ENCODE measurements at places on chromosomes 13 and 19.

DNA sequence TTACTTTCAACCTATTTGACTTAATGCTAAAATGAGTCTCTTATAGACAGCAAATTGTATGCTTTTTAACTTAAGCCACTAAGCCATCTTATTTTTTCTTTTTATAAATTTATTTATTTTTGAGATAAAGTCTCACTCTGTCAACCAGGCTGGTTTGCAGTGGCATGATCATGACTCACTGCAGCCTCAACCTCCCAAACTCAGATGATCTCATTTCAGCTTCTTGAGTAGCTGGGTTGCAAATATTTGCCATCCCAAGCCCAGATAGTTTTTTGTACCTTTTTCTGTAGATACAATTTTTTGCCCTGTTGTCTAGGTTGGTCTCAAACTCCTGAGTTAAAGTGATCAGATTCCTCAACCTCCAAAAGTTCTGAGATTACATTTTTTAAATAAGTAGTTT, 27.1 kb downstream of the ZNF714 start:
- DNase-seq = no peak

GRCh38 chr13:84430446-84430845, 548.2 kb upstream of the SLITRK1 start:
- no peak for DNase-seq

GRCh38 chr13:102699504-102699903, 4.7 kb upstream of the METTL21C start:
- DNase-seq = no peak

GRCh38 chr13:93976528-93976927, 503.0 kb downstream of the DCT start:
- no peak for DNase-seq

GRCh38 chr13:31859571-31859970, 120.2 kb downstream of the RXFP2 start:
- no peak for DNase-seq

GRCh38 chr13:25478186-25478585, 106.4 kb downstream of the ATP8A2 start:
- no peak for DNase-seq

- no peak for DNase-seq
These were observed 7.4 kb upstream of the CEBPG start for GRCh38 chr19:33366127-33366526.

- DNase-seq = no peak
These were observed 474 bp upstream of the IFT88 start for GRCh38 chr13:20566468-20566897.

DNA sequence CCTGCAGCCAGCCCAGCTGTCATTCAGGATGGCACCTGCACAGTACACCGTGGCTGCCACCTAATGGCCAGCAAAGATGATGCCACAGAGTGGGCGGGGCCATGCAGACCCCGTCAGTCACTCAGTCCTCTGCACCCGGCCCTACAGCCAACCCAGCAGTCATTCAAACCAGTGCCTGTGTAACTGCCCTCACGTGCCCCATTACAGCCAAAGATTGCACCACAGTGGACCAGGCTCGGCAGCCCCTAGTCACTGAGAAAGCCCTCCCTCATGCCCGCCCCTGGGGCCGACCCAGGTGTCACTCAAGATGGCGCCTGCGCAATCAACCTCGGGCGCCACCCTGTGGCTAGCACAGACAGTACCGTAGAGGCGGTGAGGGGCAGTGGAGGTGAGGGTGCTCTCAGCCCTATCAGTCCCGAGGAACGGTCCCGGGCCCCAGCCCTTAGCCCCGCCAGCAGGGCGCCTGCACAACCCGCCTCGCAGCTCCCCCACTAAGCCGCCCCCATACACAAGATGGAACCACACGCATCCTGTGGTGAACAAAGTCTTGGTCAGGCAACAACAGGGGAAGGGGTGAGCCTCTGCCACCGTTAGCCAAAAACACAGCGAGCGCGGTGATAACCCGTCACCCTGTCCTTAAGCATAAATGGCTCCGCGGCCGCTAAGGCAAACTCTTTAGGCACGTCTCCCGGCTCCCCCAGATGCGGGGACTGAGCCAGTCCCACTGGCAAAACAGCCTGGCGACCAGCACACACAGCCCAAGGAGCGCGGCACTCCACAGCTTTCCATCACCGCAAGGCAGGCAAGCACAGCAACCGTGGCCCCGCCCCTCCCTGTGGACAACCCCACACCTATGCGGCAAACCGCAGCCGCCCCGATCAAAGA, 2.3 kb downstream of the PEG3 start:
- DNase-seq = no peak

- DNase-seq = no peak
These were observed 123.1 kb downstream of the B3GLCT start for GRCh38 chr13:31322702-31323405.

GRCh38 chr13:23470790-23471614, 37.5 kb upstream of the SACS start:
- no peak for DNase-seq

DNA sequence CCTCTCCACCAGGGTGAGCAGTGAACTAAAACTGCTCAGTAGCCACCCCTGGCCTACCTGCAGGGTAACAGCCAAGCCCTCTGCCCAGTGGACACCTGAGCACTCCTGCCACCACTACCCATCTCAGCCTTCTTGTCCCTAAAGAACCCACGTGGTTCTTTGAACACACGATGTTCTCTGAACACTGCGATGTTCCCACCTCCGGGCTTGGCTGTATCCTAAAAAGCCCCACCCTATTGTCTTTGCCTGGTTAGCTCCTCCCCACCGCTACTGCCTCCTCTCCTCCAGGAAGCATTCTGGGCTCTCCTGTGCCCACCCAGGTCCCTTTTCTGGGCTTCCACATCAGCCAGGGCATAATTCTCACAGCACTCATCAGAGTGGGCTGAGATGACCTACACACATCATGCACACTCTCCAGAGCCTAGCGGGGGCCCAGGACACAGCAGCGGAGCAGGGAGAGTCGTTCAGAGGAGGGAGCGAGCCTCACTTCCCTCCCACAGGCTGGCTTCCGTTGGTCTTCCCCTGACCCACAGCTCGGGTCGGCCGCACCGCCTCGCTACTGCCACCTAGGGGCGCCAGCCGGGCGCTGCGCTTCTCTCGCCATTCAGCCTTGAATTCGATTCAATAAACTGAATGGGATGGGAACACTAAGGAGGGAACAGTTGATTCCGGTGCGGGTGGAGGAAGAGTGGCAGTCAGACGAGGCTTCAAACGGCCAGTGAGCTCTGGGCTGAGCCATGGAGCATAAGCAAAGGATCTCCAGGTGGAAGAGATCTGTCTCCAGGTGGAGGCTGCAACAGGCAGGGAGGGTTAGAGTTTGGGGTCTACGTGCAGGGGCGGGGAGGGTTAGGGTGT, 3.2 kb downstream of the ELAVL1 start:
- peak; percentile 77 for DNase-seq

- DNase-seq = no peak
These were observed 151.6 kb downstream of the ZIC5 start for GRCh38 chr13:99819967-99820366.

GRCh38 chr19:49056101-49056901, 1.2 kb downstream of the CGB7 start:
- peak; percentile 72 for DNase-seq

GRCh38 chr19:7682175-7682855, 1.7 kb downstream of the TRAPPC5 start:
- DNase-seq = no peak

DNA sequence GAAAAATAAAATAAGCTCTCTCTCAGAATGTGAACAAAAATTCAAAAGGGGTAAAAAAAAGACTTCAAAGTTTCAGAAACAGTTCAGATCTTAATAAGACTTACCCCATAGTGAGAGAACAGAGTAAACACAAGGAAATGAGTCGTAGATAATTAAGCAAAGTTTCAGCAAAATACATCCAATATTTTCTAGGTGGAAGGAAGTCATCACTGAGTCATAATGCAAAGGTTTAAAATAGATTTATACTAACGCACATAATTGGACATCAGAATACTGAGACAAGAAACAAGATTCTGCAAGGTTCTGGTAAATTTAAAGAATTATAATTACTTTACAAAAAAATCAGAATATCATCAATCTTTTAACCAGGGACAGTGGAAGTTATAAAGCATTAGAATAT, 1370.7 kb upstream of the ATXN8OS start:
- no peak for DNase-seq

DNA sequence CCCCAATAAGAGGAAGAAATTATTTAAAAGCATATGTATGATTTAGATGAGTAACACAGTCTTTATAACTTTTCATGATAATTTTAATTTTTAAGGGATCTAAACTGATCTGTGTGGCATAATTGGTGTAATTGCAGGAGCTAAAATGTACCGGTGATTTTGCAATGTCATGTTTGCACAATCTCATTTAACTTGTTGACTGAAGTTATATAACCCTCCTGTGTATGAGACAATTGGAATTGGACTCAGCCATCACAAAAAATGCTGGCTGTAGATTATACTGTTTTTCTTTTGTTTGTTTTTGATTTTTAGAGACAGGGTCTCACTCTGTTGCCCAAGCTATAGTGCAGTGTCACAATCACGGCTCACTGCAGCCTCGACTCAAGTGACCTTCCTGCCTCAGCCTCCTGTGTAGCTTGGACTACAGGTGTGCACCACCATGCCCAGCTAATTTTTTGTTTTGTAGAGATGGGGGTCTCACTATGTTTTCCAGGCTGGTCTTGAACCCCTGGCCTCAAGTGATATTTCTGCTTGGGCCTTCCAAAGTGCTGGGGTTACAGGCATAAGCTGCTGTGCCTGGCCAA, 26.1 kb downstream of the FGF9 start:
- DNase-seq = no peak

- DNase-seq = no peak
These were observed 246.1 kb upstream of the DACH1 start for GRCh38 chr13:72113076-72113475.

DNA sequence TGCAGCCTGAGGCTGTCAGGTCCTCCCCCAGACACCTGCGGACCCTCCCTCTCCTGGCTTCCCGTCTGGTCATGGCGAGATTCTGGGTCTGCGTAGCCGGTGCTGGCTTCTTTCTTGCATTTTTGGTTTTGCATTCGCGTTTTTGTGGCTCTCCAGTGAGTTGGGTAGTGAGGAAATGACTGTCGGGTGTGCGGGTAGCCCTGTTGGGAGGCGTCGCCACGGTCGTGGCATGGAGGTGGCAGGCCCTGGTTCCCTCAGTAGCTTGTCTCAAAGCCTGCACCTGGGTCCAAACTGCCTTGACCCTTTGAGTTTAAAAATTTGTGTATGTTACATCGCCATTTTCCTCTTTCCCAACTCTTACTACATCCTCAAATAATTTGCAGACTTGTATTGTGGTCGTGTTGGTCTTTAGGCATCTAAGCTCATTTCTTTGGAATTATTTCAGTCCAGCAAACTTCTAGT, 344 bp downstream of the NHLRC3 start:
- no peak for DNase-seq

DNA sequence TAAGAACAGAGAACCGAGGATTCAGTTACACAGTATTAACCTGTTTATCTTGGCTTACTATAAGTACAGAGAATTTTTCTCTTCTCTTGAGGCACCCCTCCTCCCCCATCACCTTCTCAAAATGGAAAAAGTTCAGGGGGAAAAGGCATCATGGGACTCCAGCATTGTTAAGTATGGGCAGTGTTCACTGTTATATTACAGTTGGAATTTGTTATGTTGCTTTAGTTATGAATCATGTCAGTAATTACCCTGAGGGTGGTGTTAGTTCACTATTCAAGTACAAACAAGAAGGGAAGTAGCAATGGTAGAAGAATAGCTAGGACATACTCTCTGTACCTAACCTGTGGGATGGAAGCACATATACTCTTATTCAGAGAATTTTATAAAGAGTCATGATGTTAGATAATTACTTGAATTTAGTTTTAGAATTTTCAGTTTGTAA, 12.0 kb downstream of the LPAR6 start:
- no peak for DNase-seq

DNA sequence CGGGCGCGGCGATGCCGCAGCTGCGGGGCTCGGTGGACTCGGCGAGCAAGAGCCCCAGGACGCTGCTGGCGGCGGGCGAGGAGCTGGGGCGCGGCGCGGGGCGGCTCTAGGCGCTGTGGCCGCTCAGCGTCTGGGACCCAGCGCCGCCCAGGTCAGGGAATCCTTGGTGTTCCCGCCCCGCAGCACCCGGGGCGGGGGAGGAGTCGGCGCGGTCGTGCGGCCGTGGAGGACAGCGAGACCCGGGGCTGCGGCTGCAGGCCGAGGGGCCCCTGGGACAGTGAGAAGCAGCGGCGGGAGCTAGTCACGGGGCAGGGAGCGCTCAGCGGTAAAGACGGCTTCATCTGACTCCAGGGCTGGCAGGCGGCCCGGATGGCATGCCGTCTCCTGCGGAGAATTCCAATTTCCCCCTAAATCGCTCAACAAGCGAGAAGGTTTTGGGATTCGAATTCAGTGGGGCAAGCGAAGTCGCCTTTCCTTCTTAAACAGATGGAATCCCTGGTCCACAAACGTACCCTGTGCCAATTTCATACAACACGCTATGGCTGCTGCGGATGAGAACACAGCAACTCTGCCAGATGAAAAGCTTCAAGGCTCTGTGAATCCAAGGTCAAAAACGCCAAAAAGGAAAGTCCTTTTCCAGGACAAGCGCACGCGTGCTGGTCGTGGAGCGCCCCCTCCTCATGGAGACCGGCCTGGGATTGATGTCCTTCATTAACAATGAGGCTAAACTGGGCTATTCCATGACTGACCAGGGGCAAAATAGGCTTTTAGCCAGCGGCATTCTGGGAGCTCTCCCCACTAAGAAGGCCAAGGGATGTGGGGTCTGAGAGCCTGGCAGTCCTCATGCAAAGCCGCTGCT, 4.2 kb upstream of the ZSCAN4 start:
- peak; percentile 22 for DNase-seq

- no peak for DNase-seq
These were observed 48.6 kb upstream of the SHKBP1 start for GRCh38 chr19:40528078-40528477.

DNA sequence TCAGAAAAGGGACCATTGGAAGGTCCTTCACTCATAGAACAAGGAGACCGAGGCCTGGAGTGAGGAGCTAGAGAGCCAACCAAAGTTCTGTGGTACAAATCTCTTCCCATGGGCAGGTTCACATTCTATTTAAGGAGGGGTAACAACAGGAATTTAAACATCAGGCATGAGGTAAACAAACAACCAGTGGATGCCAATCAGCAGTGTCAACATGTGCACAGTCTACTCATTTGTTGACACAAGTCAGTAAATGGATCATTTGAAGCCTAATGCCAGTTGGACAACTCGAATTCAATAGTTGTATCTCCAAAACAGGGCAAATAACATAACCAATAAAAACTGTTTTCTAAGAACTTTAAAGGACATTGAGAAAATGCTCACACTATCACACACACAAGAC, 6.3 kb upstream of the DOCK9 start:
- DNase-seq = no peak
